IMR-90 (cell line): ENCODE measurements at places on chromosomes 12 and 14. TPM values are rescaled to one million over a fixed set of nuclear protein-coding genes. Genes with fewer than 3 reads are reported as not detected.

KCNC2 gene
- total RNA-seq, result not detected in 2 replicates

BTG1 gene
- 3.8 and 8.1 TPM in 2 replicates for total RNA-seq

RAB21 gene
- total RNA-seq, result 13.8 and 30.8 TPM in 2 replicates

ABCC9 gene
- total RNA-seq, result 5.6 and 6.6 TPM in 2 replicates

IL31 gene
- total RNA-seq, result not detected in 2 replicates

BICDL1 gene
- total RNA-seq, result not detected in 2 replicates

OR4Q3 gene
- not detected in 2 replicates for total RNA-seq

KRT6C gene
- total RNA-seq, result not detected in 2 replicates

CLEC2B gene
- total RNA-seq, result 0.18 and 0.56 TPM in 2 replicates

PCBP2 gene
- total RNA-seq, result 190 and 198 TPM in 2 replicates

ST8SIA1 gene
- 0.28 TPM in 1 of 2 replicates, not detected in the other for total RNA-seq

FLRT2 gene
- total RNA-seq, result 11.1 and 13.1 TPM in 2 replicates

TOMM20L gene
- not detected in 2 replicates for total RNA-seq

WDR20 gene
- 27.4 and 28.1 TPM in 2 replicates for total RNA-seq

HOXC10 gene
- not detected in 2 replicates for total RNA-seq

ITGB7 gene
- under 0.01 and 0.18 TPM in 2 replicates for total RNA-seq

PDE3A gene
- total RNA-seq, result 0.18 and 0.28 TPM in 2 replicates

RPS6KL1 gene
- total RNA-seq, result 0.72 and 1.1 TPM in 2 replicates

CMKLR1 gene
- not detected in 2 replicates for total RNA-seq

HOXC12 gene
- total RNA-seq, result not detected in 2 replicates

LRRC10 gene
- total RNA-seq, result not detected in 2 replicates

C14orf39 gene
- total RNA-seq, result 0.28 and 0.36 TPM in 2 replicates

NYNRIN gene
- total RNA-seq, result 1.7 and 2.2 TPM in 2 replicates

SLC2A3 gene
- total RNA-seq, result 54.8 and 113 TPM in 2 replicates

SRRM4 gene
- not detected in 2 replicates for total RNA-seq

BBOF1 gene
- 1.6 and 1.7 TPM in 2 replicates for total RNA-seq

NELL2 gene
- 0.18 and 0.28 TPM in 2 replicates for total RNA-seq

GPRC5D gene
- total RNA-seq, result not detected in 2 replicates

TEX52 gene
- not detected in 2 replicates for total RNA-seq

MIP gene
- not detected in 2 replicates for total RNA-seq

TNFAIP2 gene
- 5.0 and 6.3 TPM in 2 replicates for total RNA-seq

PZP gene
- not detected in 2 replicates for total RNA-seq

C12orf60 gene
- total RNA-seq, result 1.1 TPM in 2 replicates
